ENCODE measurements at places on chromosomes 5 and 9. TPM values are rescaled to one million over a fixed set of nuclear protein-coding genes. Genes with fewer than 3 reads are reported as not detected.

CDX1 gene
- not detected for total RNA-seq

SKP2 gene
- total RNA-seq: 75.9 TPM

RHOBTB3 gene
- 14.7 TPM for total RNA-seq

AGXT2 gene
- not detected for total RNA-seq

NTNG2 gene
- 8.3 TPM for total RNA-seq

DIRAS2 gene
- not detected for total RNA-seq

GABRG2 gene
- total RNA-seq: 1.6 TPM

SPATA31C2 gene
- not detected for total RNA-seq

CCL27 gene
- total RNA-seq: not detected

OBP2B gene
- not detected for total RNA-seq

PKD2L2 gene
- not detected for total RNA-seq

MCTP1 gene
- 6.6 TPM for total RNA-seq

MOCS2 gene
- 16.6 TPM for total RNA-seq

NUTM2G gene
- total RNA-seq: not detected

SERINC5 gene
- 7.4 TPM for total RNA-seq

MYO10 gene
- not detected for total RNA-seq

CARTPT gene
- total RNA-seq: not detected

ZNF462 gene
- total RNA-seq: 0.31 TPM

OGN gene
- total RNA-seq: not detected

CEP120 gene
- total RNA-seq: 41.0 TPM

KCNIP1 gene
- not detected for total RNA-seq

PTGDS gene
- 4.4 TPM for total RNA-seq

SYK gene
- total RNA-seq: 25.8 TPM

TAF1L gene
- total RNA-seq: not detected

ZNF883 gene
- total RNA-seq: 0.22 TPM

COL5A1 gene
- not detected for total RNA-seq

CCDC127 gene
- total RNA-seq: 9.1 TPM

NREP gene
- 7.7 TPM for total RNA-seq

SLC4A9 gene
- total RNA-seq: not detected

PCDHA9 gene
- total RNA-seq: not detected

BRINP1 gene
- total RNA-seq: not detected

ANGPTL2 gene
- total RNA-seq: not detected

IRGM gene
- 2.2 TPM for total RNA-seq

RNF14 gene
- total RNA-seq: 38.2 TPM

PCDHGA6 gene
- 0.73 TPM for total RNA-seq

NIPBL gene
- 56.8 TPM for total RNA-seq

FOXI1 gene
- 0.25 TPM for total RNA-seq

LCN10 gene
- total RNA-seq: 0.21 TPM

GRIN3A gene
- not detected for total RNA-seq

SLC2A6 gene
- 15.0 TPM for total RNA-seq

TAF11L6 gene
- total RNA-seq: not detected

FCHSD1 gene
- 35.6 TPM for total RNA-seq

IQGAP2 gene
- 111 TPM for total RNA-seq

WNK2 gene
- not detected for total RNA-seq

SPRY4 gene
- total RNA-seq: 4.6 TPM

FOXB2 gene
- not detected for total RNA-seq

C9 gene
- not detected for total RNA-seq

GARNL3 gene
- 1.2 TPM for total RNA-seq

PLPP7 gene
- 0.74 TPM for total RNA-seq

GRM6 gene
- not detected for total RNA-seq

ELP1 gene
- total RNA-seq: 28.1 TPM

OR1J2 gene
- total RNA-seq: not detected

SURF1 gene
- 28.4 TPM for total RNA-seq

RGMB gene
- 0.78 TPM for total RNA-seq

CTXN3 gene
- total RNA-seq: not detected

GABRA1 gene
- total RNA-seq: not detected

LHX3 gene
- not detected for total RNA-seq

MARCOL gene
- total RNA-seq: not detected
